COR-L47 (cell line): ENCODE measurements at places on chromosomes 12 and 14.
A peak's percentile ranks its signal among the peaks of the same experiment; 100 is the strongest.

- DNase-seq = no peak
Measured at GRCh38 chr14:71574976-71575375, 357.3 kb upstream of the RGS6 start.

DNA sequence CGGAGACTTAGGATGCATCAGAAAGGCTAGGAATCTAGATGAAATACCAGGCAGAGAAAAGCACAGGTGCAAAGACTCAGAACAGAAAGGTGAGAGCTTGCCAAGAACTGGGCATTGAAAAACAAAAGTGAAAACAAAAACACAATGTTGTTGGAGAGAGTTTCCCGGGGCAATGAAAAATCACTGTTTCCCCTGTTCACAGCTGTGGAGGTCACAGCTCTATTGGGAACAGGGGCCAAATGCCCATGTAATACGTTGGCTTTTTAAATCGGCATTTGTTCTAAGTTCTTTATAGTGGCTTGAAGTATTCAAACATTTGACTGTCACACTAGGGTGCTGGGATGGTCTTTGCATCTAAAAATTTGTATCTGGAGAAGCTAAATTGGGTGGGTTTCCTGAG lies 108.3 kb downstream of the SLC15A4 start:
- no peak for DNase-seq

GRCh38 chr14:91143862-91144261 lies 30.0 kb downstream of the DGLUCY start:
- DNase-seq = no peak

GRCh38 chr12:37543131-37543965 lies 773.2 kb upstream of the ALG10B start:
- DNase-seq = peak; percentile 85

- no peak for DNase-seq
Measured at GRCh38 chr14:90778571-90779255, 37.5 kb downstream of the TTC7B start.

DNA sequence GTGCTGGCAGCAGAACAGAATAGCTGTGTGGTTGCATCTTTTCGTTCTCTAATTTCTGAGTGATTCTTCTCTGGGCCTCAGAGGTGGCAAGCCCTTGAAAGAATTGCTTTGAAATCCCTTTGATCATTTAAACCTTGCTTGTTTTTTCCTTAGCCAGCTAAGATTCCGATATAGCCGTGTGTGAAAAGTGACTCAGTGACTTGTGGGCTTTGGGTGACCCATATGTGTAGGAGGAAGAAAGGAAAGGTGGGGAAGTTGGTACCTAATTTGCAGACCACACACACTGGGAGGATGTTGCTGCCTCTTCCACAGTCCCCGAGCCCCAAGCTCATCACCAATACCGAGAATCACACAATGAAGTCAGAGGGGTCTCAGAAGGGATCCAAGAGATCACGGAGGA lies 18.8 kb downstream of the SLC24A4 start:
- DNase-seq = no peak
